ENCODE measurements at places on chromosomes 4 and X. TPM values are rescaled to one million over a fixed set of nuclear protein-coding genes. Genes with fewer than 3 reads are reported as not detected.

SFRP2 gene
- not detected for total RNA-seq

NUP62CL gene
- 2.5 TPM for total RNA-seq

BMP3 gene
- not detected for total RNA-seq

NAP1L5 gene
- total RNA-seq: 6.0 TPM

CSN1S1 gene
- not detected for total RNA-seq

RAPGEF2 gene
- total RNA-seq: 33.1 TPM

GLA gene
- 52.3 TPM for total RNA-seq

FRMPD4 gene
- total RNA-seq: not detected

PGK1 gene
- 1,092 TPM for total RNA-seq

ASB11 gene
- total RNA-seq: not detected

CD40LG gene
- 7.1 TPM for total RNA-seq

VEGFD gene
- total RNA-seq: not detected

CLDN34 gene
- total RNA-seq: not detected

ITIH6 gene
- not detected for total RNA-seq

UBQLN2 gene
- 29.7 TPM for total RNA-seq
